Activated CD4-positive, CD25-positive, alpha-beta regulatory T cell treated with anti-CD3 and anti-CD28 coated beads, Interleukin-2, amount 50 U/mL, for 72 hours (primary cell): ENCODE measurements at places on chromosomes 4 and X.
A peak's percentile ranks its signal among the peaks of the same experiment; 100 is the strongest.

DNA sequence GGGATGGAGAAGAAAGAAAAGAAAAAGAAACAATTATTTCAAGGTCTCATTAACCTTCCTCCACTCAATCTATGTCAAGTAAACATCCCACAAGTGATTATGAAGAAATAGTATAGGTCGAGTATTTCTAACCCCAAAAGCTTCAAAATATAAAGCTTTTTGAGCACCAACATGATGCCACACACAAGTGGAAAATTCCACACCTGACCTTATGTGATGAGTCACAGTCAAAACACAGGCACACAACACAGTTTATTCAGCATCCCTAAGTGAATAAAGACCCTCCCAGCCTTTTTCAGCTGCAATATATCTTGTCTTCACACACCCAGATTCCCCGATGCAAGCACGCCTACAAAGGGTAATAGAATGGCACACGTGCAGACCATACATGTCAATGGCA lies 51.7 kb upstream of the VEGFC start:
- no peak for DNase-seq

DNA sequence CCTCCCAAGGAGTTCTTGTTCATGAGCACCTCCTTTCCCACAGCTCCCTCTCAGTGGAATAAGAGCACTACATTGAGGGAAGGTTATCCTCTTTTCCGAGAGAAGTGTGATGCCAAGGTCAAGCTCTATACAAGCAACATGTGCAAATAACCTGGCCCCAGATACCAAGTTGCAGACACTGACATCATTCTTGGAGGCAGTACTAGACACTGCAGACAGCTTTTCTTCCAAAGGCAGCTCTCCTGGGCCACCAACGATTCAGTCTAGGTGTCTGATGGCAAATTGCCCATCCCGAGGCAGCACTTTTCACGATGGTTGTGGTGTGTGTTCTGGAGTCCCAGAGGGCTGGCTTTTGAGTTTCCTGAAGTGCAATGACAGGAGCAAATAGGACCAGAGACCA lies 384.9 kb downstream of the TLL1 start:
- DNase-seq, result no peak

- DNase-seq, result no peak
Observed at GRCh38 chr4:163393471-163393870, 49.8 kb downstream of the NPY5R start.

- peak; percentile 9 for DNase-seq
Observed at GRCh38 chr4:7425124-7425523, 9.6 kb downstream of the PSAPL1 start.

- peak; percentile 65 for DNase-seq
Observed at GRCh38 chr4:153152501-153153338, 51.5 kb upstream of the TRIM2 start.

- DNase-seq, result peak; percentile 17
Observed at GRCh38 chr4:4851081-4851480, 8.4 kb upstream of the MSX1 start.

DNA sequence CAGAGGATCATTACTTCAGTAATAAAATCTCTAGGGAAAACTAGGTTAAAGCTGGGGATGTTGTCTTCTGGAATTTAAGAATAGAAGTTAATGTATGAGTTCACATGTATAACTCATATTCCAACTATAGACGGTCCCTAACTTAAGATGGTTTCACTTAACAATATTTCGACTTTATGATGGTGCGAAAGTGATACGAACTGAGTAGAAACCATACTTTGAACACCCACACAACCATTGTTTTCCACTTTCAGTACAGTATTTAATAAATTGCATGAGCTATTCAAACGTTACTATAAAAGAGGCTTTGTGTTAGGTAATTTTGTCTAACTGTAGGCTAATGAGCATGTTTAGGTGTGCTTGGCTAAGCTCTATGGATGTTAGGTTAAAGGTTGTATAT lies 38.7 kb downstream of the CCSER1 start:
- DNase-seq, result no peak

- no peak for DNase-seq
Observed at GRCh38 chr4:184163813-184164212, 53.9 kb downstream of the ENPP6 start.

DNA sequence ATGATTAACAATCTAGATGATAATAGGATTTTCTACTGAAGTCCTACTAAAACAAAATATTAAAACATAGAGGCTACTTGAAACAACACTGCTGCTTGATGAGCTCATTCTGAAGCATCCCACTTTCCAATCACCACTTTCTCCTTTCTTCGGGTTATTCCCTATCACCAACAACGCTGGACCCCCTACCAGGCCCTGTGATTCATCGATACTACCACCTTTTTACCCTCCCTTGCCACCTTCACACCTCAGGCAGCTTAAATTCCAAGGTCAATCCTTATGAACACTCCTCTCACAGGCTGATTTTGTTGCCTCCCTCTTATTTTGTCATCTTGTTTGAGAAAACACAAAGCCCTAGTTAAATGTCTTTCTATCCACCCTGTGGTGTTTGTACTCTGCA lies 102.6 kb downstream of the IQCM start:
- DNase-seq, result no peak

- no peak for DNase-seq
Observed at GRCh38 chr4:177302371-177303100, 7.1 kb upstream of the NEIL3 start.

DNA sequence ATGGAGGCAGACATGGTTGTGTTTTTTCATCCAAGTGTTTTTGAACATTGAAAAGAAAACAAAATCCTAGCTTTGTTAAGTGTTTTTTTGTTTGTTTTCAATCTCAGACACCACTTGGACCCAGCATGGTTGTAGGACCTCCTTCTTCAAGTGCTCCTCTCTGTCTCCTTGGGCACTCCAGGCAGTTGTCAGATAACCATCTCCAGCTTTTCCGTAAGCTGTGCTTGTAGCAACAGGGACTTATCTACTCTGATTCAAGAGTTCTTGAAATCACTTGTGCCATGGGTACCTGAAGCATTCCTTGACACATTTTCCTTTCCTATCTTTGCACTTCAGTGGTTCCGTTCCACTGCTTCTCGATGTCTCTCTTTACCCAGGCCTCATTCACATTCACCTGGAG lies 334.9 kb upstream of the DDX53 start:
- DNase-seq, result no peak

DNA sequence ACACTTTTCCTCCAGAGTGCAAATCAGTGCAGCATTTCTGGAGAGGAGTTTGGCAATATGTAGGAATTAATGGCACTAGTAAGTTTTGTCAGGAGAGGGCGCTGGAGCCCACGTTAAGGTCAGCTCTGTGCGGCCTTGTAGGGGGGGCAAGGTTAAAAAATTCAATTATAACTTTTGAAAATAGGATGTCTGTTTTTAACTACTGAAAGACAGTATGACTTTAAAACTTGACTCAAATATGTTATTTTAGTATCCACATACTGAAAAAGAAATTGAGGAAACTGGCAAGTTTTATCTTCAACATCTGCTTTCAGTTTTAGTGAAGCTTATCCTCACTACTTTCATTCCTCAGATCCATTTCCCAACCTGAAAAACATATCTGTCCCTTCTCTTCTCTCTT lies 30.9 kb upstream of the HSD17B13 start:
- DNase-seq, result no peak

DNA sequence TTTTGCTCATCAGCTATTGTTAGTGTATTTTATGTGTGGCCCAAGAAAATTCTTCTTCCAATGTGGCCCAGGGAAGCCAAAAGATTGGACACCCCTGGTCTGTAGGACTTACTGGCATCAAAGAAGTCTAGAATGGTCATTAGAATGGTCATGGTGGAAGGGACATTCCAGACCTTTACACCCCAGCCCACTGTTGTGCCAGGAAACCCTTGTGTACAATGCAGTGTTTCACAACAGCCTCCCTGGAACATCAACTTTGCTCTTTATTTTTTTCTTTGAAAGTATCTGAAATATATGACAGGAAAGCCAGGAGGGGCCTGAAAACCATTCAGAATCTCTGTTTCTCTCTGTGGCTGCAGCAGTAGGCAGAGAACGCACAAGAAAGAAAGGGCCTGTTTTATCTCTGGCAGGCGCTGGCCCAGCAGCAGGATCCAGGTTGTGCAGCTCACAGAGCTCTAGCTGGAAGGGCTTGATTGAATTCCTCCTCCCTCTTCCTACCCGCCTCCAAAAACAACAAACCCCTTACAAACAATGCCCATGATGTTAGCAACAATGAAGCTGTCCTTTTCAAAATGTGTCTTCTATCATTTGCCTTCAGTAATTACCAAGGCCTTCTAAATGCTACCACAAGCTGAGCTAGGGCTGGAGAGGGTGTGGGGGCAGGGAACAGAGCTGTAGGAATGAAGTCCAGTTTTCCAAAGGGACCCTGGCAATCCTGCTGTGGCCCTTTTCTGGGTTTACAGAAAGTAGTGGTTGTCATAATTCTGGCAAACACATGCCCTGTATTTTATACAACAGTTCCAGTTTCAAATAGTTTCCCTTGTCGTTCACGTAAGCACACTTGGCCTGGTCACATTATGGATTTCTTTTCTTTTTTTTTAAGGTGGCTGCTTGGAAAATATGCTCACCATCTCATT lies 32.3 kb upstream of the TFDP3 start:
- DNase-seq, result no peak

DNA sequence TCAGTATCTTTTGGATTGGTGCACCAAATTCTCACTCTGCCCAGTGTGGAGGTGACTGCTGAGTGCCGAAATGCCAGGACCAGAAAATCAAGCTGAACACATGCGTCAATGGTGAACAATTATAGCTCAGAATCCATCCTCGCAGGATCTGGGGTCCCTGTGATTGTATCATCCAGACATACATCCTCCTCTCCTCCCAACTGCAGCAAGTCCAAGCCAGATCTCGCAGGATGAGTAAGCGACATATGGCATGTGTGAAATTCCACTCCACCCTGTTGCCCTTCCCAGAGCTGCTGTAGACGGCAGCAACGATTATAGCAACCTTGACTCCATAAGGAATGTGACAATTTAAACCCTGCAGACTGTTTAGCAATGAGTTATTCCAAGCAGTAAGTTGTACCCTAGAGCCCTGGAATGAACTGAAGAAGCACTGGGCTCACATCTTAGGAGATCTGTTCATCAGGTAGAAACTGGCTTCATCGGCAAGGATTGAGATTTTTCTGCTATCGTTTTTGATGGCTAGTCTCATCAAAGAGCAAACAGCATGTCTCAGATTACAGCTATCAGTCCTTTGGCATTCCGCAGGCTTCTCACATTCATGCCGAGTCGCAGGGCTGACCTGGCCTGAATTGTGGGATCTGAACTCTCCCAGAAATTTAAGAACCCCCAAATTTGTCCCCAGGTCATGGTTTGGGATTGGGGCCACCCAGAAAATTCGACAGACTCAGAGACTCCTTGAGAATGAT lies 35.5 kb upstream of the SORBS2 start:
- no peak for DNase-seq

DNA sequence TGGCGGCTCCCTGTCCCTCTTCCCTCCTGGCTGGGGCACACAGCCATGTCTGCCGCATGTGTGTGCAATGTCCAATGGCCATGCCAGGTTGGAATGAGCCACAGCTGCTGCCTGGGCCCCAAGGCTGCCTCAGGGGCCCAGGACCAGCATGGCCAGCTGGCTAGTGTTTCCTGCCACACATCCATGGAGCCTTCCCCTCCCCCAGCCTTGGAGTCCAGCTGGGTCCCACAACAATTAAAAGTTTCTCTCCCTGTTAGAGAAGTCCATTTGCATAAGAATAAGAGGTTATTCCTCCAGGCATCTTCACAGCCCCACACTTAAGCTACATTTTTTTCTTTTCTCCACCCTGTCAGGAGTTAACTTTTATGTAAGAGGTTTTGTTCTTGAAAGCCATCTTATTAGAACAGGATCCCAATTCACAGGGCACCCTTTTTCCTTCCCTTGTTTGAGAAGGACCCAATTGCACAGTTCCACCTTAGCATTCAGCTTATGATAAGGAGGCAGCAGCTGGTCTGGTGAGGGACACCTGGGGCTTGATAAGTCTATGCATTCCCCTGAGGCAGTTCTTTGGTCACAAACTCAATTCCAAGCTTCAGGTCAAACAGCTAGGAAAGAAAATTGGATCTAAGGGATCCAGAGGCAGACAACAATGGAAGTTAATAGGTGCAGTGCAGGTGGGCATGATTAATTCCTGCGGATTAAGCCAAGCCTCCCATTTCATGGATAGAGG lies 963.3 kb upstream of the GRIA3 start:
- DNase-seq, result no peak

- no peak for DNase-seq
Observed at GRCh38 chrX:23503835-23504539, 163.3 kb upstream of the PRDX4 start.

DNA sequence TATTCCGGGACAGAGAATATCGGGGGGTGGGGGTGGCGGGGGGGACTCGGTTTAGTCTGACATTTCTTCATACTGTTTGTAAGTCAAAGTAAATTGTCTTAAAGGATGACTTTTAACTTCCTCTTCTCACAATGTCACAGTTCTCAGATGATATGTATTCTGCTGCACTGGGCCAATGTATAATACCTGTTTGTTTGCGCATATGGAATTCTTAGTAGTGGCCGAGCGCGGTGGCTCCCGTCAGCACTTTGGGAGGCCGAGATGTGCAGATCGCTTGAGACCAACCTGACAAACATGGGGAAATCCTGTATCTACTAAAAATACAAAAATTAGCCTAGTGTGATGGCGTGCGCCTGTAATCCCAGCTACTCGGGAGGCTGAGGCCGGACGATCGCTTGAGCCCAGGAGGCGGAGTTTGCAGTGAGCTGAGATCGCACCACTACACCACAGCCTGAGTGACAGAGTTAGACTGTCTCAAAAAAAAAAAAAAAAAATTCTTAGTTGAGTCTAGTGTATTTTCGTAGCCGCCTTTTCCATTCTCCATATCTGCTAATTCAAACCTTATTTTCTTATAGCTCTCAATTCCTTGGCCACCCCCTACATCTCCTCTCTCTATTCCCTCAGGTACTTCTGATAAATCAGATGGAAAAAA lies 851 bp downstream of the POLR2B start:
- peak; percentile 57 for DNase-seq

GRCh38 chr4:88866862-88867550 lies 169.4 kb upstream of the NAP1L5 start:
- DNase-seq, result no peak

- no peak for DNase-seq
Observed at GRCh38 chr4:105996845-105997244, 101.6 kb downstream of the NPNT start.

GRCh38 chrX:107682256-107682655 lies 53.9 kb downstream of the PRPS1 start:
- DNase-seq, result no peak

- no peak for DNase-seq
Observed at GRCh38 chr4:56857601-56858309, 36.3 kb upstream of the SPINK2 start.
